ENCODE measurements at places on chromosomes 3 and 15. TPM values are rescaled to one million over a fixed set of nuclear protein-coding genes. Genes with fewer than 3 reads are reported as not detected.

The SERPINI2 gene
- total RNA-seq, result 0.74 TPM

The CCR1 gene
- total RNA-seq, result 27.6 TPM

The KNL1 gene
- total RNA-seq, result 1.7 TPM

The TP63 gene
- total RNA-seq, result 0.20 TPM

The FRMD5 gene
- not detected for total RNA-seq

The CA12 gene
- 0.02 TPM for total RNA-seq
